ENCODE measurements at places on chromosomes 4 and X. TPM values are rescaled to one million over a fixed set of nuclear protein-coding genes. Genes with fewer than 3 reads are reported as not detected.

ALPK1 gene
- polyA plus RNA-seq, result 6.7 TPM

PCDH11X gene
- polyA plus RNA-seq, result not detected

SH2D1A gene
- polyA plus RNA-seq, result 0.04 TPM

ATP1B4 gene
- polyA plus RNA-seq, result not detected

SATL1 gene
- polyA plus RNA-seq, result 0.04 TPM

GRCh38 chrX:54301516-54301915 lies 56.3 kb downstream of the WNK3 start:
- DNase-seq, result no peak

DNA sequence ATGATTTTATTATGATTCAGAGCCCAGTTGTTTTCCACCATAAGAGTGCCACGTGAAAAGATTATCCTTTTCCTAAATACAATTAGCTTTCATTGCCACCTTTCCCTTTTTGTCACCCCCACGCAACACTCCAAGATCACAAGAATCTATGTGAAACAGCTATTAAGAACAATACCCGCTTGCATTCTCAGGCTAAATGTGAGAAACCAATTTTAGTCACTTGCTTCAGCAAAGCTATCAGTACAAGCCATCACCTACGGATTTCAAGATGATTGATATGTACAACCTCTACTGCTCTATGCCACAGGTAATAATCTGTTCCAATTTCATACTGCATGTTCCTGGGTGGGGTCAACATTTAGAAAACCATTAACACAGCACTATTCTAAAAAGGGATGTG lies 2.5 kb downstream of the ATP11C start:
- no peak for DNase-seq

DNA sequence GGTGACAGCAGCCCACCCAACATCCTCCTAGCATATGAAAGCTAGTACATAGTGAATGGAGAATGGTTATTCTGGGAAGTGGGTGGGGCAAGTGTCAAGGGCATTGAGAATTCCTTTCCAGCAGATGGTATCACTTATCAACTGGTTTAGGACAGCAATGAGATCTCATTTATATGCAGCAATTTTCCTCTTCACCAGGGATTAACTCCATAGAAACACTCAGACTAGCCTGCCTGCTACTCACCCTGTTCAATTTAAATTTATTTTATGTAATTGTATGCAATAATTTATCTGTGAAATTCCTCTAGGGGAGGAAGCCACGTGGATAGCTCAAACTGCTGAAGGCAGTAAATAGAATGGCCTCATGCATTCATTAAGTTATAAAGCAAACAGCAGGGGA lies 101.6 kb upstream of the MID1IP1 start:
- DNase-seq, result no peak

- no peak for DNase-seq
Measured at GRCh38 chr4:137626942-137627738, 94.8 kb upstream of the PCDH18 start.

DNA sequence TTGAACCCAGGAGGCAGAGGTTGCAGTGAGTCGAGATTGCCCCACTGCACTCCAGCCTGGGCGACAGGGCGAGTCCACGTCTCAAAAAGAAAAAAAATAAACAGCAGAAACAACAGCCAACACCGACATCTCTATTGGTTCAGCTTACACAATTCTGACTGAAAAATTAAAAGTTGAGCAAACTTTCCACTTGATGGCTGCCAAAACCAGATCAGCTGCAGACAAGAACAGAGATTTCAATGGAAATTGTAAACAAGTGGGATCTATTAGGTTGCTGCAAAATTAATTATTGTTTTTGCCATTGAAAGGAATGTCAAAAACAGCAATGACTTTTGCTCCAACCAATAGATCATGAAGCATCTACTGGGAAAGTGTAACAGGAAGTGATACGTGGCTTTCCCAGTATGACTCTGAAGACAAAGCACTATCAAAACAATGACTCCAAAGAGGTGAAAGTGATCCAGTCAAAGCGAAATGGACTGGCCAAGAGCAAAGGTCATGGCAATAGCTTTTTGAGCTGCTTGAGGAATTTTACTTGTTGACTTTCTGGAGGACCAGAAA lies 26.3 kb downstream of the UPF3B start:
- no peak for DNase-seq

GRCh38 chr4:121330180-121330665 lies 50.6 kb downstream of the QRFPR start:
- DNase-seq, result no peak

DNA sequence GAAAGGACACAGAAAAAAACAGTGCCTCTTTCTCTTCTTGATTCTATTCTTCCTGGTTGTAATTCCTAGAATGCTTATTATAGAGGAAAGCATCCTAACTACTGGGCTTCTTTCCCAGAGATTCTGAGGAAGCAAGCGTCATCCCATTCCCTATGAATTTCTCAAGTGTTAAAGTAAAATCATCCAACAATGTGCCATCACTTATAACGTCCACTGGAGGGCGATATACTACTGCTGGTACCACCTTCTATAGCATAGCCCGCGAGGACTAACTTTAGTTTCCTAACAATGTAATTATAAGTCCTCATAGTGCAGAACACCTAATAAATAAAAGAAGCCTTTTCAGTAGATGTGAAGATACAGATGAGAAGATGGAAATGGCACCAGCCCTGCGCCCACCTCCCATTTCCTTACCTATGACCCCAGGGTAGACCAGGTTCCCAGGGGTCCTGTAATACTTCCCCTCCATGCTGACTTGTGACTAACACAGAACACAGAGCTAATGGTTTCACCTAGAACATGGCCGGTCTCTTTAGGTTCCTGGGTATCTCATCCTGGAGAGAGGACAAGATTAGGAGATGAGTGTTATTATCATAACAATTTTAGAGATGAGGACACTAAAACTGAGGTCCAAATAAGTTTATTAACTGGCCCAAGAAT lies 4.2 kb downstream of the CENPVL3 start:
- peak; percentile 30 for DNase-seq

- DNase-seq, result no peak
Measured at GRCh38 chrX:49257846-49258748, 6.4 kb downstream of the FOXP3 start.
